ENCODE measurements at places on chromosomes 1 and 21.

DNA sequence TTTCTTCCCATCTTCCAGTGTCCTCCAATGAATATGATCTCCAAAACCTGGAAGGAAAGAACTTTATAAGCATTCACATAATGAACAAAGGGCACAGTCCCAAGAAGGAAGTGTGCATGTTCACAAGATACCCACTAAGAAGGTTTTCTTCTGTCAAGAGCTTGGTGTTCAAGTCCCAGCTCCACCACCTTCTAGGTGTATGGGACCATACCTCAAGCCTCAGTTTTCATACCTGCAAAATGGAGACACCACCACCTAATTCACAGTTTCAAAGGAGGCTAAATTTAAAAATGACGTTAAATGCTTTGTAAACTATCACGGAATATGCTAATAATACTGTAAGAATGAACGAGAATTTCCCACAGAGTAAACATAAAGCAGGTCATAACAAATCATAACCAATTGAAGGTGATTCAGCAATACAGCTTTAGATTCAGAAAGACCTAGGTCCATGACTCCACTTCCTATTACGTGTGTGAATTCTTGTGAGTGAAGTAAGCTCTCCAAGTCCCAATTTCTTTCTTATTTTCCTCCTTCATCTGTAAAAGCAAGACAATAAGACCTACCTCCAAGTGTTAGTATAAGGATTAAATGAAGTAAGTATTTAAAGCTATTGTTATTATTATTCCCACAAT is 8.1 kb upstream of the KTI12 start:
- no peak for DNase-seq

DNA sequence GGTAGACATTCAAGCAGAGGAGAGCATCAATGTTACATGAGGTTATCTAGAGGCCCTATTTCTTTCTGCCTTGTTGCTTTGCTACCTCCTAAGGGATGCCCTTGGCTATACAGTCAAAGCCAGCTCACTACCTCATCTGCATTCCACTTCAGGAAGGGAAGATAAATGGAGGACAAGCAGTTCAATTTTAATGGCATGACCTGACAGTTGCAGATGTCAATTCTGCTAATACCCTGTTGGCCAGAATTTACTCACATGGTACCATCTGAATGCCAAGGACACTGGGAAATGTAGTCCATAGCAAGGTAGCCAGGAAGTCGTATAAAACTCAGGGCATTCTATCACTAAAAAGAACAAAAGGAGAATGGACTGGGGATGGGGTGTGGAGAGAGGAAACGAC is 31.5 kb downstream of the PALMD start:
- no peak for DNase-seq

DNA sequence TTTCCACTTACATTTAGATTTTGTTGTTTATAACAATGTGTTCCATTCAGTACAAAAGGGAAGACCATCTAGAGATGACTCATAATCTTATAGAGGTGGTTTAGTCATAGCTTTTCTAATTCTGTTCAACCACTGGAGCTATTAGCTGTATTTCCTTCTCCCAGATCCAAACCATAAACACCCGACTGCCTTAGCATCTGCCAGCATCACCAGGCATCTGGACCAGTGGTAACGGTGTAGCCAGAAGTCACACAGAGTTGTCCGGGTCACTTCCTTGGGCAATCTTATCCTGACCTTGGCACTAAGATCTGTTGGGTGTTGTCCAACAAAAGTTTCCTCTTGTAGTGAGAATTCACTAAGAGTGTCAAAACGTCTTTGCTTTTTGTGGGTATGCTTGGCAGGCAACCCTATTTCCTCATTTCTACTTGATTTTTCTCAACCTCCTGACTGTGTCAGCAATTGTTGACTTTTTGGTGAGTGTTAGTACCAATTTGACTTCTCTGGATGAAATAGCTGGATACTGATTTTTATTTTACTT is 372.1 kb upstream of the B3GALT2 start:
- DNase-seq: peak; percentile 65

DNA sequence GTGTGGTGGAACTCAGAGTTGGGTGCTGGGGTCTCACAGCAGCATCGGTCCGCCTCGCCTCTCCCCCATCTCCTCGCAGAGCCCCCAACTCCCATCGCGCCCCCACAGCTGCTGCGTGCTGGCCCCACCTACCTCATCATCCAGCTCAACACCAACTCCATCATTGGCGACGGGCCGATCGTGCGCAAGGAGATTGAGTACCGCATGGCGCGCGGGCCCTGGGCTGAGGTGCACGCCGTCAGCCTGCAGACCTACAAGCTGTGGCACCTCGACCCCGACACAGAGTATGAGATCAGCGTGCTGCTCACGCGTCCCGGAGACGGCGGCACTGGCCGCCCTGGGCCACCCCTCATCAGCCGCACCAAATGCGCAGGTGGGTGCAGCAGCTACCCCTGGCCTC is 24.2 kb downstream of the PTPRU start:
- DNase-seq: no peak

DNA sequence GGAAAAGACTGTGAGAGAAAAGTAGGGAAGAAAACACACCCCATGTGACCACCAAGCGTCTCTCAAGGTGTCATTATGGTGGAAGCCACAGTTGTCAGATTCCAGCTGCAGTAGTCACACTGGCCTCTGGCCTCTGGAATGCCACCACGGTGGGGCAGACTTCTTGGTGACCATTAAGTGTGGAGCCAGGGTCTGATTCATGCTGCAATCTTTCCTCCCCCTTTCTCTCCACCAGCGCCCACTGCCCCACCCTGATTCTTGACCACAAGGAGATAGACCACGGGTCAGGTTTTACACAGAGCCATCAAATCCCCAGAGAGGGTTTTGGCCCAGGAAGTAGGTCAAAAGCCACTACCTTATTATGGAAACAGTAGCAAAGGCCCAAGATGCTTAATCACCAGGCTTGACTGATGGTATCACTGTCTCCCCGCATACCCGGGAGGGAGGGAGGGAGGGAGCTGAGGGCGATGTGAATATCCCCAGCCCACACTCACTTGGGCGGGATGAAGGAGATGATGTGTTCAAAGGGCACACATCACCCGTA is 52.7 kb upstream of the GRHL3 start:
- DNase-seq: peak; percentile 97

DNA sequence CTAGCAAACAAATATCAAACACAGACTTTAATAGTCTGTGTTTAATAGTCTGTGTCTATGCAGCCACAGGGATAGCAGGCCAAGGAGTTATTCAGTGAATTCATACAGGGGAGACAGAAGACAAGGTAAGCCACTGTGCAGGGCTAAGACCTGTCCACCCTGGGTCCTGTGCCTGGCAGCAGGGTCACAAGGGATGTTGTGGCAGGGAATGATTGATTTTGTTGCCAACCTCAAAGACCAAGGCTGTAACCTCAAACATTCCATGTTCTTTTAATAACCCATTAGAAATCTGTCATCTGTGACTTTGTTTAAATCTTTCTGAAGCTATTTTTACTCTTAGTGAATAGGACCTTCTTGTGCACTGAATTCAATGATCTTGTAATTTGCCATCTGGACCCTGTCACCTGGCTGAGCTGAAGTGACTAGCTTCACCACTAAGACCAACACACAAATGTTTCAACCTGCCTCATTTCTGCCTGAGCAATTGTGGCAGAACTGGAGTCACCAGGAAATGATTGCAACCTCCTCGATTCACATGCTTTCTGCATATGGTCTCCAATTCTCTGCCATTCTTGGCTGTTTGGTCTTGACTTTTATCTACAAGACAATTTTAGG is 154.2 kb downstream of the ASTN1 start:
- DNase-seq: no peak

GRCh38 chr1:171597203-171597602 is 24.8 kb upstream of the MYOCOS start:
- DNase-seq: no peak

DNA sequence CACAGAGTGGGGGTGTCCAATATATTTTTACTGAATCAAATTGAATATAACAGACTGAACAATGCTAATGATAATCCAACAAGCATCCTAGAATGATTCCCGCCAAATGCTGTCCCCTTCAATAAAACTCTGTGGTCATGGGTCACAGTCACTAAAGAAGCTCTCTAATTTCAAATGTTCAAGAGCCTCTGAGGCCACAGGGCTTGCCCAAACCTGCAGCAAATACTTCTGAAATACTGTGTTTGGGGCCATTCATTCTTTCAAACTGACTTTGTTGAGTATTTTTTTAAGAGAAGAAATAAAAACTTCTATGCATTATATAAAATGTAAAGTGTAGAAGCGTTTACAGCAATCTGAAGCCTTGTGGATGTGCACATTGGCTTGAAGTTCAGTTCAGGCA is 7.6 kb upstream of the BEND5 start:
- DNase-seq: no peak

DNA sequence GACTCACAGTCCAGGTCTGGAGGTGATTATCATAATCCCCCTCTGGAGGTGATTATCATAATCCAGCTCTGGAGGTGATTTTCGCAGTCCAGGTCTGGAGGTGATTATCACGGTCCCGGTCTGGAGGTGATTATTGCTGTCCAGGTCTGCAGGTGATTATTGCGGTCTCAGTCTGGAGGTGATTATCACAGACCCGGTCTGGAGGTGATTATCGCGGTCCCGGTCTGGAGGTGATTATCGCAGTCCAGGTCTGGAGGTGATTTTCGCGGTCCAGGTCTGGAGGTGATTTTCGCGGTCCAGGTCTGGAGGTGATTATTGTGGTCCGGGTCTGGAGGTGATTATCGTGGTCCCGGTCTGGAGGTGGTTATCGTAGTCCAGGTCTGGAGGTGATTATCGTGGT is 76.6 kb downstream of the SDCCAG8 start:
- DNase-seq: no peak

GRCh38 chr1:43549921-43550597 is 19.4 kb downstream of the PTPRF start:
- DNase-seq: peak; percentile 34

- DNase-seq: no peak
These were observed 8.0 kb downstream of the RUNX3 start for GRCh38 chr1:24921938-24922662.

- DNase-seq: no peak
These were observed 232.9 kb upstream of the SGIP1 start for GRCh38 chr1:66300972-66301451.

GRCh38 chr1:165424454-165425216 is 20.3 kb downstream of the RXRG start:
- DNase-seq: no peak

DNA sequence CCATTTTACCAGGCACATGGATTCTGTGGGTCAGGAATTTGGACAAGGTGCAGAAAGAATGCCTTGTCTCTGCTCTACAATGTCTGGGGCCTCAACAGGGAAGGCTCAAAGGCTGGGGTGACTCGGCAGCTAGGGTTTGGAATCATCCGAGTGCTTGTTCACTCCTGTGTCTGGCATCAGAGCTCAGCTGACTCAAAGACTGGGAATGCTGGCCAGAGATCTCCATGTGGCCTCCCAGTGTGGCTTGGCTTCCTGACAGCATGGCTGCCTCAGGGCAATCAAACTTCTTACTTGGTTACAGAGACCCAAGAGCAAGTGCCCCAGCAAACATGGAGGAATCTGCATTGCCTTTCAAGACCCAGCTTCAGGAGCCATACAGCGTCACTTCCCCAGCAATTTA is 110.5 kb downstream of the TOMM20 start:
- peak; percentile 73 for DNase-seq

- no peak for DNase-seq
These were observed 14.7 kb downstream of the RUNX1 start for GRCh38 chr21:35034203-35034926.

DNA sequence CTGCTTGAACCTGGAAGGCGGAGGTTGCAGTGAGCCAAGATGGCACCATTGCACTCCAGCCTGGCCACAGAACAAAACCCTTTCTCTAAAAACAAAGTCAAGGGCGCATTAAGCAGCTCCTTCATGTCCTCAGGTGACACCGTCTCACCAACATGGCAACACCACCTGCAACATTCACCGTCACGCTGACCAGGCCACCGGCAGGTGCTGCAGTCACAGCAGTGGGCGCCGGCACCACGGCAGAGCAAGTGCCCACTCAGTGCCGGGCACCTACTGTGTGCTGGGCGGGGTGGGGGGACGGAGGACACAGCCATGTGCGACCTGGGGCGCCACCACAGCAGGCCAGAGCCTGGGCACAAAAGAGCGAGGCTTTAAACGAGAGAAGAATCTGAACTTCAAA is 12.1 kb downstream of the ATAD3B start:
- DNase-seq: no peak

DNA sequence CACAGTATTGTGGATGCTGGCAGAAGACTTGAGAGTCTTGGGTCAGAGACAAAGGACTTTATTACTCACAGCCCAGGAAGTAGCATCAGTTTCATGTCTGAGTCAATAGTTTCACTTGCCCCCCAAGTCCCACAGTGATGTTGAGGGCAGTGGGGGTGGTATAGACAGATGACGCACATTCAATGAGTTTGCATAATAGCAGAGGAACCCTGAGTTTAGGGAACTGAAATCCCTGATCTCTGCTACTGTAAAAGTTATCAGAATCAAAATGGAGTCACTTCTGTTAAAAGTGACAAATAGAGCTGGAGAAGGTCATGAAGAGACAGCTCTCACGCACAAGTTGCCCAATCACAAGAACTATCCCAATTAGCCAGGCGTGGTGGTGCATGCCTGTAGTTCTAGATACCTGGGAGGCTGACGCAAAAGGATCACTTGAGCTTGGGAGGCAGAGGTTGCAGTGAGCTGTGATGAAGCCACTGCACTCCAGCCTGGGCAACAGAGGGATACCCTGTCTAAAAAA is 11.5 kb upstream of the HCRTR1 start:
- no peak for DNase-seq

GRCh38 chr1:201507360-201507675 is 395 bp upstream of the CSRP1 start:
- no peak for DNase-seq

GRCh38 chr1:115062542-115063004 is 26.7 kb downstream of the TSPAN2 start:
- DNase-seq: no peak

DNA sequence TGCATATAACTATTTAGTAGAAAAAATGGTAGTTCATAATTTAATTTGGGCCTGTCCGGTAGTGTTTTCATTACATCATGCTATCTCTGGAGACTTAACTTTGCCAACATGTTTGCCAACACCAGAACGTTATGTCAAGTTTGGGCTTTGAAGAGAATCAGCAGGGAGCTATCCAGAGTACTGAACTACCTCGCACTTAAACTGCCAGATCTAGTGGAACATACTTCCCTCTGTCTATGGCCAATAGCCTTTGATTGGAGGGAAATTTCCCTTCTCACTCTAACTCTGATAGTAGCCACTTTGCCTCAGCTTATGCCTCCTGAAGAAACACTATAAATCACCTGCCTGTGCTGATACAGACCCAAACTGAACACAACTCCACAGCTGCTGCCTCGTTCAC is 10.0 kb downstream of the LRRC53 start:
- peak; percentile 21 for DNase-seq

DNA sequence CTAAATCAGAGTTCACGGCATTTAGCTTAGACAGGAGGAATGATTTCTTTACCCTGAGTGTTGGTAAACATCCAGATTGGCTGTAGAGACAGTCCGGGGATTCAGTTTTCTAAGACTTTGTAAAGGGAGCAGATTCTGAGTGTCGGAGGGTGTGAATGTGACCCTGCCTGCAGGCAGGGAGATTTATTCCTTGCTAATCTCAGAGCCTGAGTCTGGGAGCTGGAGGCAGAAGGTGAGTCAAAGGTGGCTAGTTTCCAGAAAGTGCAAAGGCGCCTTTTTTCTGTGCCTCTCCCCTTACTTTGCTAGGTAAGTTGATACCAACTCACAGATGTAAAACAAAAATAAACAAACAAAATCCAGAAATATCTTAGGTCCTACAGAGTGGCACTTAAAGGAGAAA is 11.7 kb downstream of the ATP1B1 start:
- DNase-seq: no peak

All from kidney epithelial cell (primary cell).